IMR-90 (cell line): ENCODE measurements at places on chromosomes 3 and 15. TPM values are rescaled to one million over a fixed set of nuclear protein-coding genes. Genes with fewer than 3 reads are reported as not detected.

- H3K36me3 ChIP-seq = peaks cover 5% of the 10 kb centered on the region
- no peak for DNase-seq
- no peak overlapping the region for H3K4me3 ChIP-seq
- H3K27me3 ChIP-seq = no peaks in the 10 kb centered on the region; the same call in 1 of the 2 replicates
- no peaks in the 10 kb centered on the region; the same call in 1 of the 2 replicates for H3K4me1 ChIP-seq
- no peak overlapping the region for H3K27ac ChIP-seq
Observed at GRCh38 chr3:128337305-128337704, 129.4 kb downstream of the DNAJB8 start.

GRCh38 chr3:16190704-16191103 is 16.2 kb downstream of the GALNT15 start:
- no peak overlapping the region for H3K27ac ChIP-seq
- no peak for DNase-seq
- no peaks in the 10 kb centered on the region; the same call in 1 of the 2 replicates for H3K4me1 ChIP-seq
- H3K36me3 ChIP-seq = peaks cover 10% of the 10 kb centered on the region
- no peak overlapping the region for H3K4me3 ChIP-seq

- H3K4me1 ChIP-seq = 0 out of 2 replicates have a peak, but pooled peaks cover 2% of the 10 kb centered on the region
- no peak for DNase-seq
- no peak overlapping the region for H3K27ac ChIP-seq
Observed at GRCh38 chr3:106620646-106621045, 751.8 kb upstream of the CBLB start.

Gene RARB
- 1.4 TPM in 2 replicates for total RNA-seq

DNA sequence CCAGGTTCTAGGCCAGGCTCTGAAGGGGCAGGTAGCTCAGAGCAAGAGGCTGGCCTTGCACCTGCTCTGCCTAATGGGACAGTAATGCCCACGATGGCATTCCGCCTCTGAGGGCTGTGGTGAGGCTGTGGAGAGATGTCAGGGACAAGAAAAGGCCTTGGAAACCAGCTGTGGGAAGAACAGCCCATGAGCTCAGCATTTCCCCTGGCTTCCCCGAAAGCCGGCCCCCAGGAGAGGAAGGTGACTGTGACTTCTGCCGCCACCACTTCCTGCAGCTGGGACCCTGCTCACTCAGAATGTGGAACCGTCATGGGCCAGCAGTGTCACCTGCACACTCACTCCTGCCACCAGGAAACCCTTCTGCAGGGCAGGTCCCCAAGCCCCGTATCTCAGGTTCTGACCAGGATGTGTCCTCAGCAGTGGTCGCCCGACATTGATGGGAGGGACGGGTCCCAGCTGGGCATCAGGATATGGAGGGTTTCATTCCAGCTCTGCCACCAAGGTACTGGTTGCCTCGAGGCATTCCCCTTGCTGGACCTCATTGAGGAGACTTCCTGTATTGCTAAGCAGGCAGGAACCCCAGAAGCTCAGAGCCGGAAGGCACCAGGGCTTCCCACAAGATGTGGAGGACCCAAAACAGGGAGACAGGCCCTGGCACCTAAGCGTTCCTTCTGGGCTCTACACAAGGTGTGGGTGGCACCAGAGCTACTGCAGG is 30.7 kb downstream of the SEMA7A start:
- no peaks in the 10 kb centered on the region for H3K36me3 ChIP-seq
- H3K27ac ChIP-seq = no peak overlapping the region
- no peak for DNase-seq
- H3K27me3 ChIP-seq = no peaks in the 10 kb centered on the region
- peaks cover 36% of the 10 kb centered on the region for H3K4me1 ChIP-seq

Gene MFGE8
- 201 and 232 TPM in 2 replicates for total RNA-seq
